ENCODE measurements at places on chromosomes 5 and 9.
A peak's percentile ranks its signal among the peaks of the same experiment; 100 is the strongest.

- DNase-seq = no peak
Measured at GRCh38 chr9:84218322-84218721, 122.2 kb downstream of the SLC28A3 start.

DNA sequence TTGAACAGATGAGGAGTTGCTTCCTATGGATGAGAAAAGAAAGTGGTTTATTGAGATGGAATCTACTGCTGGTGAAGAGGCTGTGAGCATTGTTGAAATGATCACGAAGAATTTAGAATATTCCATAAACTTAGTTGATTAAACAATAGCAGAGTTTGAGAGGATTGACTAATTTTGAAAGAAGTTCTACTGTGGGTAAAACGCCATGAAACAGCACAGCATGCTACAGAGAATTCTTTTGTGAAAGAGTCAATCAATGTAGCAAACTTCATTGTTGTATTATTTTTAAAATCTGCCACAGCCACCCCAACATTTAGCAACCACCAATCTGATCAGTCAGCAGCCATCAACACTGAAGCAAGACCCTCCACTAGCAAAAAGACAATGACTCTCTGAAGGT is 309.1 kb downstream of the SPOCK1 start:
- DNase-seq = no peak

DNA sequence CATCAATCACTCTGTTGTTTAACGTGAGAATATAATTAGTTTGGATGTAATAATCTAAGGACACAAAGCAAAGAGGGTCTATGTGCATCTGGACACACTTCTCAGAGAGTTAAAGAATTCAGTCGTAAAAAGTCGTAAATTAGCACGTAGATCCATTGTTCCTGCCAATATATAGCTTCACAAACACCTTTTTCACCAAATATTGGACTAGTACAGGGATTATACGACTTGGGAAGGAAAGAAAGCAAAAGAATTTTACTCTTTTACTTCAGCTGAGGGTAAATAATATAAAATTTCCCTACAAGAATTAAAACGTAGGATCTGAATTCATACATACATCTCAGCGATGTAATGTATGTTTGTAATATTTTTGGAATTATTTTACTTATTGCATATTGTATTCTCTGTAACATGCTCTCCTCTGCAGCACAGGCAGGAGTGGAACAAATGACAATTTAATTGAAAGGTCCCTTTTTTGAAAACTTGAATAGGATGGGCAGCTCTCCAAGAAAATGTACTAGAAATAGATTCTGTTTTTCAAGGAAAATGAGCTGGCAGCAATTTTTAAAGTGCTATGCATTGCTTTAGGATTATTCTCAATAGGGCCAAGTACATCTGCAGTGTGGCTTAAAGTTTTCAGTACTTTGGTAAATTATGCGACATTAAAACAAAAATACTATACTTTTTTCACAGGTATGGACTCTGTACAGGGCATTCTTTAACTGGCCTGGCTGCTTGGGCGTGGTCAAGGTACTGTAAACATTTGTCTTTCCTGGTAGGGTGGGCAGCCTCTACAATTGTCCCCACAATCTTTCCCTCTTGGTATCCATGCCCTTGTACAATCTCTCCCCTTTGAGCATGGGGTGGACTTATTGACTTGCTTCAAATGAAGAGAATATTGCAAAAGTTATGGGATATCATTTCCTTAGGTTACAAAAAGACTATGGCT is 39.7 kb upstream of the HSD17B4 start:
- DNase-seq = no peak

GRCh38 chr5:109567374-109568044 is 122.2 kb upstream of the MAN2A1 start:
- no peak for DNase-seq

GRCh38 chr5:60295423-60295822 is 401.9 kb upstream of the PDE4D start:
- DNase-seq = peak; percentile 15

GRCh38 chr5:173065155-173065554 is 9.0 kb downstream of the CREBRF start:
- no peak for DNase-seq

DNA sequence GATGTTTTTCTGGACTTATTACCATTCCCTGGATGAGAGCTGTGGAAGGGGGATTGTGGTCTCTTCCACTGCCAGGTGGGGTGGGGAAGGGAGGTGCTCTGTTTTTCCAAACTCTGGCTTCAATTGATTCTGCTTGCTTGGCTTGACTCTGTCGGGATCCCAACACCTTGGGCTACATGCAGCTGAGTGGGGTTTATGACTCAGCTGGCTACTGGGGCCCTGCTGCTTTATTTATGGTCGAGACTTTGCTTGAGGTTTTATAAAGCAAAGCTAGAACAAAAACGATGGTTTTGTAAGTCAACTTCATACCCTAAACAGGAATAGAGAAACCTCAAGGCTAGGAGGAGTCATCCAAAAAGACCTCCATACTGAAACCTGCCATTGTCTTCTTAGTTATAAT is 76.3 kb downstream of the AOPEP start:
- no peak for DNase-seq

GRCh38 chr5:81095835-81096234 is 135.7 kb downstream of the RASGRF2 start:
- DNase-seq = no peak

- no peak for DNase-seq
Measured at GRCh38 chr9:29691145-29691544, 2117.9 kb upstream of the C9orf72 start.

- DNase-seq = peak; percentile 18
Measured at GRCh38 chr9:35689542-35690293, at the start of gene TPM2. Gene TPM2 (minus strand): TSS chr9:35689925. CDS start chr9:35689817, 108 bp downstream.

DNA sequence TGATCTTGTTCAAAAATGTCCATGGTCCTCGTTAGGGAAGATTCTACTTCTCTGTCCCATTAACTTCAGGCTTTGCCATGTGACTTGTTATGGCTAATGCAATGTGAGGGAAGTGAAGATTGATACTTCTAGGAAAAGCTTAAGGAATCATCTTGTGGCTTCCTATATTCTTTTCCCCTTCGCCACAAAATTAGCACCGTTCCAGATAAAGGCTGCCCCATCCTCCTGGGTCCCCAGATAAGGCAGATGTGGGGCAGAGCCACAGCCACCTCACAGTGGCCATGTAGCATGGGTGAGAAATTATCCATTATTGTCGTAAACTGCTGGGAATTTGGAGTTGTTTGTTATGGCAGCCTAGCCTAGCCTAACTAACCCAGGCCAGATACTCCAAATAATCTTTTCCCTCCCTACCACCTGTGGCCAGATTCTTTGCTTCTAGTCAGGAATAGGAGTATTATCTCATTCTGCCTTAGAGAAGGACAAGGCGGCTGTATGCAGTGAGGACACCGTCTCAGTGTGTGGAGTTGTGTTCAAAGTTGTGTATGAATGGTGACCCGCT is 31.9 kb upstream of the BOD1 start:
- DNase-seq = no peak

- no peak for DNase-seq
Measured at GRCh38 chr9:114303977-114304376, 18.9 kb upstream of the ORM1 start.

DNA sequence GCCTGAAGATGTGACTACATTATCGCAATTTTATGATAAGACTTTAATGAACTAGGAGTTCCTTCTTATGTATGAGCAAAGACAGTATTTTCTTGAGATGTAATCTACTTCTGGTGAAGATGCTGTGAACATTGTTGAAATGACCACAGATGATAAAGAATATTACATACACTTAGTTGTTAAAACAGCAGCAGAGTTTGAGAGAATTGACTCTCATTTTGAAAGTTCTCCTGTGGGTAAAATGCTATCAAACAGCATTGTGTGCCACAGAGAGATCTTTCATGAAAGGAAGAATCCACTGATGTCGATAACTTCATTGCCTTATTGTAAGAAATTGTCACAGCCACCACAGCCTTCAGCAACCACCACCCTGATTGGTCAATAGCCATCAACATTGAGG is 8.0 kb downstream of the FAM151B start:
- no peak for DNase-seq

DNA sequence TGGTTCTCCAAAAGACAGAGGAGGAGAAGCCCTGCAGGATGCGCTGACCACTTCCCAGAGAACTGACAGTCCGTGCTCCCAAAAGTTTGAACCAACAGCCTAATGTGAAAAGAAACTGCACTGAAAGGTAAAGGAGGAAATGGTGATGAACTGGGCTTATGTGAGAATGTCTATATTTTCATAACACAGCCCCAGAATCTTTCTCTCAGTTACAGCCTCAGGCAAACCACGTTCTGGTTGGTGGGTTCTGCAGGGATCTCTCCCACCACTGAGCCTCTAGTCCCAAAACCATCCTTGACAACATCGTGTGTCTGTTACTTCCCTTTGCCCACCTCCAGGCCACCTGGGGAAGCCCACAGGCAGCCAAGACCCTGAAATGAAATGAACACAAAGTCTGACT is 23.9 kb downstream of the SPARC start:
- DNase-seq = no peak

GRCh38 chr9:26243726-26244125 is 565.5 kb upstream of the TUSC1 start:
- no peak for DNase-seq

GRCh38 chr5:126129431-126129830 is 293.8 kb upstream of the GRAMD2B start:
- DNase-seq = no peak

- DNase-seq = no peak
Measured at GRCh38 chr5:73363911-73364730, 84.5 kb downstream of the FOXD1 start.

All from NT2/D1 (cell line).